Left renal pelvis (tissue), 4 donors: ENCODE measurements at places on chromosomes 12 and 14. TPM values are rescaled to one million over a fixed set of nuclear protein-coding genes. Genes with fewer than 3 reads are reported as not detected.

- no peak for DNase-seq
These were observed 132.8 kb upstream of the HIF1A start for GRCh38 chr14:61562321-61563161.

DNA sequence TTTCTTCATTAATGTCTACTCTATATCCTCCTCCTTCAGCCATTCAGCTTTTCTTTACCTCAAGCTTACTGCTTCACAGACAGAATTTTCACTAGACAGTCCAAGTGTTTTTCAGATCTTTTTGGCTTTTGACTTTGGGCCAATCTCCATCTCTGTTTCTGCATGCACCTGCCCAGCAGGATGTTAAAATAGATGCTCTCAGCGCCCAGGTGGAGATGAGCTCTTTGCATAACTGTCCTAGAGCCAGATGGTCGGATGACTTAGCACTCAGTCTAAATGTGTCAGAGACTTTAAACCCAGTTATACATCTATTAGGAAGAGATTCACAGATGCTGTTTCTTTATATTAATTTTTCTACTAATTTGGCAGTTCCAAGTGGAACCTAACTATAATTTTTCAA is 80.3 kb upstream of the SSTR1 start:
- DNase-seq = no peak

DNA sequence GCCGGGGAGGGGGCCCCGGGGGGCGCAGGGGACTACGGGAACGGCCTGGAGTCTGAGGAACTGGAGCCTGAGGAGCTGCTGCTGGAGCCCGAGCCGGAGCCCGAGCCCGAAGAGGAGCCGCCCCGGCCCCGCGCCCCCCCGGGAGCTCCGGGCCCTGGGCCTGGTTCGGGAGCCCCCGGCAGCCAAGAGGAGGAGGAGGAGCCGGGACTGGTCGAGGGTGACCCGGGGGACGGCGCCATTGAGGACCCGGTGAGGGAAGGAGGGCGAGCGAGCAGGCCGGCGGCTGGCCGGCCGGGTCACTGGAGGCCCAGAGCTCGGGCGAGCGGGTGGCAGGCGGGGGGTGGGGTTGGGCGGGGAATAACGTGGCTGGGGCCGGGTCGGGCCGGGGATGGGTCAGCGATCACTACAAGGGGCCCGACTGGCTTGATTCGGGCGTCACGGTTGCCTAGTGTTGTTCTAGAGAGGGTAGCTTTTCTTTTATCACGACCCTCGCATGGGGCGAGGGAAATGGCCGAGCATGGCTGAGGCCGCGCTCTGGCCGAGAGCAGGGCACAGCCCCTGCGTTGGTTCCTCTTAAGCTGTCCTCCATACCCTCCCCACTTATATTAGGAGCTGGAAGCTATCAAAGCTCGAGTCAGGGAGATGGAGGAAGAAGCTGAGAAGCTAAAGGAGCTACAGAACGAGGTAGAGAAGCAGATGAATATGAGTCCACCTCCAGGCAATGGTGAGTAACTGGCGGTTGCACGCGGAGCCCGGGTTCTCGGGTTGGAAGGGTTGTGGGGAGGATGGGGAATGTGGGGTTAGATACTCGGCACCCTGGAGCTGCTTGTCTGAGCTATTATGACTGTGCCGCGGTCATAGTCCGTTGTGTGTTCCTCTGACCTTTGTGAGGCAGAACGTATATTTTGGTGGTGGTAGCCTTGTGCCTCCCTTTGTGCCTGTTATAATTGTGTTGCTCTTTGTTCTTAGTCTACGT is 603 bp downstream of the PABPN1 start:
- DNase-seq = no peak

GRCh38 chr12:100101000-100101399 is 41.7 kb downstream of the BLTP3B start:
- DNase-seq = no peak

DNA sequence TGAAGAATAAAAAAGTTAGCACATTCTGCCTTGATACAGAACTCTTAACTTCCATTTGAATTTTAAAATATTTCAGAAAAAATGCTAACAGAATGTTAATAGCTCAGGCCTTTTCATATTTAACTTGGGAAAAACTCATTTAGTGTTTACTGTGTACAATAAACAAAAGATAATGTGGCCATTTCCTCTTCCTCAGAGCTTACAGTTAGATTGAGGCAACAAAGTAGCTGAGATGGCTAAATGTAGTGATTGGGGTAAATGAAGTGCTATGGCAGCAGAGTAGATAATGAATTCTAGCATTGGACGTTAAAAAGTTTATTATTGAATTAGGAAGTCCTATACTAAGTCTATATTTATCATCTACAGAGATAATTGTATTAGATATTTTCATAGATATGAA is 12.7 kb downstream of the CPSF2 start:
- DNase-seq = no peak

GRCh38 chr14:95077345-95077744 is 80.0 kb downstream of the DICER1 start:
- DNase-seq = no peak

DNA sequence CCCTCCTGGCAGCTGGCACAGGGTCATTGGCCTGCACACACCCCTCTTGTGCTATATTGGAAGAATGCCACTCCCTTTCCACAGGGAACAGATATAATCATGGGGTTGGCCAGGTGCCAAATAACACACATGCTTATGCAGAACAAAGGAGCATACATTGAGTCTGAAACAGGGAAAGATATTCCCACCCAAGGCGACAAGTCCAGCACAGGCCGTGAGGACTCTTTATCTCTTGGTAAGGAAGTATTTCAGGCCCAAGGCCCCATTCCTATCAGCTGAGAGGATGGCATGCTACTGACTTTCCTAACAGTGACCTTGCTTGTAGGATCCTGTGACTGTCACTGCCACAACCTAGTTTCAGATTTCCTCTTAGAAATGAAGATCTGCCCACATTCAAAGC is 59.0 kb upstream of the STXBP6 start:
- DNase-seq = no peak

PRIM1 gene
- 16.7 TPM for polyA plus RNA-seq

PIWIL1 gene
- polyA plus RNA-seq = 0.98 TPM

NEMF gene
- polyA plus RNA-seq = 52.8 TPM
